Immature natural killer cell (primary cell): ENCODE measurements at places on chromosomes 6 and 20. TPM values are rescaled to one million over a fixed set of nuclear protein-coding genes. Genes with fewer than 3 reads are reported as not detected.

- DNase-seq = no peak
Measured at GRCh38 chr6:148090326-148090725, 252.3 kb upstream of the SASH1 start.

DNA sequence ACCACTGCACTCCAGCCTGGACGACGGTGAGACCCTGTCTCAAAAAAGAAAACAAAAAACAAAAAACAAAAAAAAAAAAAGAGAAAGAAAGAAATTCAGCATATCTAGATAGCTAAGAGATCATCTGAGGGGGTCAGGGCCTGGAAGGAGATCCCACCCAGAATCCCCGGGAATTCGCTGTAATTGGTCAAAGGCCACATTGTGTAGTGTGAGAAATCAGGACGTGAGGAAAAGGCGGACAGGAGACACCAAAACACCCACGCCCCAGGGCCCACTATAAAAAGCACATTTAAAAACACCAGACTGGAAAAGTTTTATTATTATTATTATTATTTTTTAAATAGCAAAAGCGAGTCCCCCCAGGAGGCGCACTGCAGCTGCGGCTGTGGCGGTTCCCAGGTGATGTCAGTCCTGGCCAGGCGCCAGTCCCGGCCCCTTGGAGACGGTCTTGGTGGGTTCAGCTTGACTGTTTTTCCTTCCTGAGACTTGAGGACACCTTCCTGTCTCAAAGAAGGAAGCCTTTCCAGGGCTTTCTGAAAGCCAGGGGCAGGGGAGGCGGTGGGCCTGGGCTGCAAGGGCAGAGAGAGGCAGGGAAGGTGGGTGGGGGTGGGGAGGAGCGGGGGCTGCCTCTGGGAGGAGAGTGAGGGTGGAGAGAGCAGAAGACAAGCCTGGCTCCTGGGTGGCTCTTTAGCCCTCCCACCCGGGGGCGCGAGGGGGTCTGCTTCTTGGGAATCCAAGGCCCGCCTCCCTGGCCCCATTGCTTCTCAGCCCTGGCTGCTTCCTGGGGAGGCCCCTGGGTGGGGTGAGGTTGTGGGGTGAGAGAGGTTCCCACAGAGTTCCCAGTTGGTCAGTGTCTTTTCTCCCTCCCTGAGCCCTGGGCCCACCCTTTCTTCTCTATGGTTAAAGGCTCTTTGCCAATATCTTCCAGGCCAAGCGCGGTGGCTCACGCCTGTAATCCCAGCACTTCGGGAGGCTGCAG, 14.5 kb downstream of the TCF15 start:
- DNase-seq = no peak

DNA sequence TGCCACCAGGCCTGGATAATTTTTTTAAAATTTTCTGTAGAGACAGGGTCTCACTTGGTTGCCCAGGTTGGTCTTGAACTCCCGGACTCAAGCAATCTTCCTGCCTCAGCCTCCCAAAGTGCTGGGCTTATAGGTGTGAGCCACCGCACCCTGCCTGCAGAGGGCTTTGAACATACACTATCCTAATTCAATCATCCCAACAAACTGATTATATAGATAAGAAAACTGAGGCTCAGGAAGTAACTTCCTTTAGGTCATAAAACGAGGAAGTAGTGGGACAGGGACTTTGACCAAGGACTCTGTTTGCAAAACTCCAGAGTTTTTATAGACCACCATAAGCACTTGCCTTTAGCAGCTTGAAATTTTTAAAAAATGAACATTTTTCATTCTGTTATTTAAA, 5.0 kb upstream of the BANF2 start:
- DNase-seq = no peak

GRCh38 chr6:43096451-43097097, 20.5 kb downstream of the PTK7 start:
- no peak for DNase-seq

- DNase-seq = no peak
Measured at GRCh38 chr6:109055771-109056235, 38.8 kb downstream of the SESN1 start.

GRCh38 chr20:4187147-4187546, 171.8 kb upstream of the RNF24 start:
- DNase-seq = no peak

- DNase-seq = no peak
Measured at GRCh38 chr6:113315879-113316278, 541.3 kb upstream of the MARCKS start.

GRCh38 chr6:56938649-56939191, 16.2 kb upstream of the BEND6 start:
- no peak for DNase-seq

GRCh38 chr20:41654292-41654691, 36.1 kb upstream of the CHD6 start:
- DNase-seq = no peak

DNA sequence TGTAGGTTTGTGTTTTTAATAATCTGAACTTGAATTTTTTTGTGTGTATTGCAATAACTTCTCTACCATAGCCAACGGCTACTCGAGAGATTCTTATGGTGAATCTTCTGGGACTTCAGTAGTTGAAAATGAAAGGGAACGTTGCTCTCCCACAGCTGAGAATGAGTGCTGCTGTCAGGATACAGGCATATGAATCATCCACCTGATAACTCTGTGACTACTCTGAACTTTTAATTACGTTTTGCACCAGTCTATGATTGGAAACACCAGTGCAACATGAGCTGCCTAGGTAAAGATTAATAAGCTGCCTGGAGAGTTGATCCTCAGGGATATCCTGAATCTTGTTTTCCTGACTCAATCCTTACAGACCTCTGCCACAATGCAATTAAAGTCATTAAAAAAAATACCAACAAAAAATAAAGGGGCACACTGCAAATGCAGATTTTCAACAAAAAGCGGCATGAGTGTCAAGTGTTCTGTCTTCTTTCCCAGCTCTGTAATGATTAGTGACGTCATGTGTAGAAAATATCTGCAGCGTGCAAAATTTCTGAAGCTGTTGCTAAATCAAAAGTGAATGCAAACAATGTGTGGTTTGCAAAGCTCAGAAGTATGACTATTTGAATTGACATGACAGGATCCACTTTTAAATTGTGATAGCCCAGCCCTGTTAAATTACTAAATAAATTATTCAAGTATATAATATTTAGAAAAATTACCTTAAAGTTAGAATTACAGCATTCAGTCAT, 432.2 kb downstream of the HTR1B start:
- DNase-seq = no peak

- DNase-seq = no peak
Measured at GRCh38 chr6:100370265-100370664, 94.5 kb downstream of the SIM1 start.

- DNase-seq = no peak
Measured at GRCh38 chr6:125300992-125301434, 754 bp downstream of the HDDC2 start.

GRCh38 chr20:51154708-51155690, 132.1 kb upstream of the KCNG1 start:
- DNase-seq = no peak

- DNase-seq = no peak
Measured at GRCh38 chr6:107743311-107743710, 80.8 kb downstream of the SCML4 start.

GRCh38 chr6:34970957-34971356, 81.9 kb downstream of the ANKS1A start:
- DNase-seq = no peak

DNA sequence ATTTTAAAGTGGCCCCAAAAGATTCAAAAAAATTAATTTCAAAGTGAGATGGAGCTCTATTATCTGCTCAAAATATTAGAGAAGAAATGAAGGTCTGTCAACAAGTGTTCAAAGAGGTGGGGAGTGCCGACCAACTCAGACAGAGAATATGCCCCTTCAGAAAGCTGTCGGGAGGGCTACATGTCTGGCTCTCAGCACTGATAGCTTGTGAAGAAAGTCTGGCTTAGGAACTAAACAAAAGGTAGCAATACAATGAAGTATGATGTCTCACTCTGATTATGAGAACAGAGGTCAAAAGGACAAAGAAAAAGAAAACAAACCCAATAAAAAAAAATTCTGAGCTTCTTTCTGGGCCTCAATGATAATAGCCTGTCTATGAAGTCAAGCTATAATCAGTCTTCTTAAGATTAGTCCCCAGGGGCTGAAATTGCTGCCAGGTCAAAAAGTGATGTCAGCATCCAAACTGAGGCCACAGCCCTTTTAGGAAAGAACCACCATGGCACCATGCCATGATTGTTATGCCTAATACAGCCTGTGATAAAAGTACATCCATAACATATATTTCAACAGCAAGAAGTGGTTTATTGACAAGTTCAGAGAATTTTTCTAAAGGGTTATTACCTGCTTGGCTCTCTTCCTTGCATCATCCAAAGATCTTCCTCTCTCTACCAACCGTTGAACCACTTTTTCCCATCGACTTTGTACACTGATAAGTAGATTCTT, 150.9 kb downstream of the DST start:
- DNase-seq = no peak

- DNase-seq = no peak
Measured at GRCh38 chr6:25454136-25454535, 175.0 kb downstream of the CARMIL1 start.

DNA sequence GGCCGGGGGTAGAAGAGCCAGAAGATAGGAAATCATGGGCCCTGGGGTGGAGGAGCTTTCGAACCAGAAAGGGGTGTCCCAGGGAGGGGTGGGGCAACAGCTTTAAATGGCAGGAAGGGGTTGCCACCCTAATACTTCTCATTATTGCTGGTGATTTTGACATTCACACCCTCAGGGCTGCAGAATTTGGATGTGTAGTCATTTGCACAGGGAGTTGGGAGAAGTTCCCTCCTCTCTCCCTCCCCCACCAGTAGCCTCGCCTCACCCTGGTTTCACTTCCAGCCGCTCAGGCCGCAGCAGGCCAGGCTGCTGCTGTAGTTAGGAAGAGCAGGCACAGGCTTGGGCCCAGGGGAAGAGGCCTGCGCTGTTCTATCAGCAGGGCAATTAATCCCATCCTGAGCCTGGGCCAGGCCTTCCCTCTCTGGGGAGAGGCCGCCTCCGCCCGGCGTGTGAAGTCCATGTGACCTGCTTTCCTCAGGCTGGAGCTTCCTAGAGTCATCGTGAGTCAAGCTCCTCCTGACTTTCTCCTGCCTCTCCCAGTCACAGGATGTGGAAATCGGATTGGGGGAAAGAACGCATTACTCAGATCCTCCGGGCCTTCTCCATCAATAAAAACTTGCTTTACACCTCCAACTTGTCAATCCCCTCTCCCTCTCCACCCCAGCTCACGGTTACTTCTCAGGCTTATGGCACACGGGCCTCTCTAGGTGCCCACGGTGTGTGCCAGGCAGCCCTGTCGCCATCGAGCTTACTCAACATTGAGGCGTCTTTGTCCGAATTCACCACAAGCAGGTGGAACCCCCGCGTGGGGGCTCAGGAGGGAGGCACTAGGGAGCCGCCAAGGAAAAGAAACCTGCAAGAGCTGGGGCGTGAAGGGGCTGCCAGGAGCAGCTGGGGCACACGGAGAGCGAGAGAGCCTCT, 7.8 kb downstream of the ADTRP start:
- DNase-seq = no peak

GRCh38 chr6:70717038-70717801, 49.5 kb downstream of the SMAP1 start:
- peak; percentile 21 for DNase-seq

GRCh38 chr6:42819803-42820511, 38.1 kb downstream of the BICRAL start:
- peak; percentile 57 for DNase-seq

DNA sequence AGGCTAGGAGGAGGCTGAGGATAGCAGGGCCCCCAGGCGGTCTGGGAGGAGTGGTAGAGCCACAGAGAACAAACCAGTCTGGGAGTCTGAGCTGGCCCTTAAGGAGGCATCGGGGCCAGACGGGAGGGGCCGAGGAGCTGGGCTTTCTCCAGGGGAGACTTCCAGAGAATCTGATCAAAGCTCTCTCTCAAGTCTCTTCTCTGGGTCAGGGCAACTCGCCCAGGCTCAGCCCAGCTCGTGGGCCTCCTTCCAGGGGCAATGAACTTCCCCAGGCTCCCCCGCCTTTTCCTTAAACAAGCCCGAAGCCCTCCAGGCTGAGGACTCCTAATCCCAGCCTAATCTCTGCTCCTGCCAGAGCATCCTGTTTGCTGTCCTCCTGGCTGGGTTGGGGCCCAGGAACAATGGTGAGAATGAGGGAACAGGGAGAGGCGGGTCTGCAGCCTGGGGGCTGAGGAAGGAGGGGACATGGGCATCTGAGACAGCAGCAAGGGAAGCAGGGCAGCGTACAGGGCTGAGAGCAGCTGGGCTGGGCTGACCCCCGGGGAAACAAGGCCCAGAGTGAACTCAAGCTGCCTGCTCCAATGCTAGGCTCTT, 173.6 kb downstream of the ANKRD60 start:
- no peak for DNase-seq

- no peak for DNase-seq
Measured at GRCh38 chr6:8764733-8765132, 329.4 kb upstream of the SLC35B3 start.

- no peak for DNase-seq
Measured at GRCh38 chr20:22106308-22106938, 401.0 kb downstream of the PAX1 start.

DNA sequence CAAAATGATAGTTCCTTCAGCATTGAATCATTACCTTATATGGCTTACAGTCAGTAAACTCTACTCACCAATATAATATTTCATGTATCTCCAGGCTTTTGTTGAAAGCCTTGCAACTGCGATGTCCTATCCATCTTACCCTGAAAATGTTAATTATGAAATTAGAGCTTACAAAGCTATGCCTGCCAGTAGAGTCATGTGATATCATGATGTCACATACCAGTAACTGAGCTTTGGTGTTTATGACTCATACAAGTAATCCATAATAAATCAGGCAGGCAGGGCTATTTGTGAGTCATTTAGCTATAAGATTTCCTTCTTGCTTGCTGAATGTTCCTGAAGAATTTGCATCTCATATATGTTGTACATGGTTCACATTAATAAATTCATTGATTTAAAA, 44.9 kb upstream of the FAM83B start:
- DNase-seq = no peak

DNA sequence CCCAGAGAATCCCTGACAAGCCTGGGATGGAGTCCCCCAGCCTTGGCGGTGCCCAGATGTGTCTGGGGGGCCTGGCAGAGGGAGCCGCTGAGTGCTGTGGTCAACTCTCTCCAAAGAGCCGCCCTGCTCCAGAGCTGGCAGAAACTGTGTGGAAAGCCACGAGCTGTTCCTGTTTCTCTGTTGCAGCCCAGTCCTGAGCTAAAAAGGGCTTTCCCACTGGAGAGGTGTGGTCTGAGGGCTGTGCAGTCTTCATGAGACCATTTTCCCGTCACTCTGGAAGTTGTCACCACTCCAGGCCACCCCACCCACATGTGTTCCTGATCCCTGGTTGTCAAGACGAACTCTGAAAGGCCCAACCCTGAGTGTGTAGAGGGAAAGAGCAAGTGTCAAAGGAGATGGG, 99.7 kb upstream of the KCNK16 start:
- DNase-seq = no peak

KCNK17 gene
- polyA plus RNA-seq = not detected

TFAP2B gene
- not detected for polyA plus RNA-seq

CAPN11 gene
- 0.29 TPM for polyA plus RNA-seq

SYNDIG1 gene
- not detected for polyA plus RNA-seq

PDE10A gene
- polyA plus RNA-seq = not detected

KIAA0408 gene
- polyA plus RNA-seq = not detected

SLC22A7 gene
- not detected for polyA plus RNA-seq

CCN2 gene
- polyA plus RNA-seq = not detected

OSBPL2 gene
- 17.9 TPM for polyA plus RNA-seq

ZSCAN23 gene
- 0.16 TPM for polyA plus RNA-seq

CDSN gene
- not detected for polyA plus RNA-seq

HSPA12B gene
- polyA plus RNA-seq = not detected
